Activated CD8-positive, alpha-beta memory T cell treated with anti-CD3 and anti-CD28 coated beads for 1 hour (primary cell): ENCODE measurements at places on chromosomes 11 and 22.

DNA sequence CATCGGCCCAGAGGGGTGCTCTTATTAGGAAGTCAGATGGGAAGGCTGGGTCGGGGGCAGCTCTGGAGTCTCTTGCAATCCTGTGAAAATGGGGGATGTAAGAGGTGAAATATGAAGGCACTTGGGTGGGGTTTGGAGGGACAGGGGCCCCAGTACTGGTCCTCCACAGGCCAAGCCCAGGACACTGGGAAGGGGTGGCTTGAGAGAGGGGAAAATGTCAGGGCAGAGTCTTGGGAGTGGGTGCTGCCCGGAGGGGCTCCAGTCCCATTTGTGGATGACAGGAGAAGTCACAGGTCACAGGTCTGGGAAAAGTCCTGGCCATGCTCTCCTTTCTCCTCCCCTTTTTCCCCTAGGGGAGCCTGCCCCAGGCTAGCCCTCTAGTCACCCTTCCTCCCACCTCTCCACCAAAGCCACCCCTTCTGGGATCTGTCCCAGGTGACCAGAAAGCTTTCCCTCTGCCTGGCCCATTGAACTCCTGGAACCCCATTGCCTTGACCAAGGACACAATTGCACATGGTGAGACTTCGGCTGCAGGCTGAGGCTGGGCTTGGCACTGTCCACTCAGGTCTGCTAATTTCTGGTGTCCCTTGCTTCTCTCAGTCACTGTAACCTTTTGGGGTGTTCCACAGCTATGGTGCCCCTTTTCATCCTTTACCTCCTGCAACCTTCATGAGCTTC, 1465.0 kb downstream of the TBC1D22A start:
- DNase-seq: no peak

DNA sequence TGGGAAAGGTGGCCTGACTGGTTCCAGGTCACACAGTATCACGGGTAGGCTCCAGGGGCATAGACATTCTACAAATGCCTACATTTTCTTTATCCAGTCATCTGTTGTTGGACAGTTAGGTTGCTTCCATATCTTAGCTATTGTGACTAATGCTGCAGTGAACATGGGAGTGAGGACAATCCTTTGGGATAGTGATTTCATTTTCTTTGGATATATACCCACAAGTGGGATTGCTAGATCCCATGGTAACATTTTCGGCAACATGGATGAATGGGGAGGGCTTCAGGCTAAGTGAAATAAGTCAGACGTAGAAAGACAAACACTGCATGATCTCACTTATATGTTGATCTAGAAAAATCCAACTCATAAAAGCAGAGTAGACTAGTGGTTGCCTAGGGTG, 744.3 kb downstream of the NTM start:
- no peak for DNase-seq

GRCh38 chr22:25448435-25449051, 115.9 kb upstream of the GRK3 start:
- DNase-seq: no peak

GRCh38 chr22:22678970-22679369, 34.6 kb downstream of the GGTLC2 start:
- DNase-seq: no peak

DNA sequence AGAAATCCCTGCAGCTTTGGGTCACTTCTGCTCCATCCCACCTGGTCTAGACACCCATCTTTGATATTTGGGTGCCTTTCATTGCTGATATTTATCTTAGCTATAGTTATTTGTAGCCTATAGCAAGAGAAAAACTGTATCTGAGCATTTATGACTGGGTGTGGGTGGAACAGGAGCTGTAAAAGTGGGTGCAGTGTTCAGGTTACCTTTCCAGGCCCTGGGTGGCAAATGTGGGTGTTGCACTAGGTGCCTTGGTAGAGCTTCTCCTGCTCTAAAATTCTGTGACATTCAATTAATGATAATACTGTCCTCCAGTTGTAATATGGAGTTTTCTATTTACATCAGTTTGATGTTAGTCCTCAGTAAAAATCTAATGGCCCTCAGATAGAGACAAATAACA, 78.4 kb upstream of the OR4B1 start:
- no peak for DNase-seq

GRCh38 chr11:126072801-126073594, 10.3 kb upstream of the CDON start:
- no peak for DNase-seq

DNA sequence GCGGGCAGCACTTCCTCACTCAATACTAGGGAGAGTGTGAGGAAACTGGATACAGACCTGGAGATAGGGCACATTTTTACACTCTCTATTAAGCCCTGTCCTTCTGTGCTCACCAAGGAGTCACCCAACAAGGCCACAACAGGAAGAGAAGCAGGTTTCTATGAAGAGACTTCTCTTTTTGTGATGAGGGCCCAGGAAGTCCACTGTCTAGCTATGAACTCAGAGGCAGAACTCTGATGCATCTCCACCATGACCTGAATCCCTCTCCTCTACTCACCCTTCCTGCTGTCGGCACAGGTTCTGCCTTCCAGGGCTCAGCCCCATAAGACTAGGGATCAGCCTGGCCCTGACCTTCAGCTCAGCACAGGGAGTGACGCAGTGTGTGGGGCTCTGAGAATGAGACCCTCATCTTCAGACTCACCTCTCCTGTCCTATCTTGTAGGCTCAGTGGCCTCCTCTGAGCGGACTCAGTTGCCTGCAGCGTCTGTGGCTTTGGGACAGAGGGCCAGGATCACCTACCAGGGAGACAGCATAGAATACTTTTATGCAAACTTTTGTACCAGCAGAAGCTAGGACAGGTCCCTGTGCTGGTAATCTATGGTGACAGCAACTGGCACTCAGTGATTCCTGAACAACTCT, 49.3 kb upstream of the IGLL5 start:
- no peak for DNase-seq

GRCh38 chr22:42357221-42357620, 75.0 kb downstream of the NFAM1 start:
- DNase-seq: no peak

DNA sequence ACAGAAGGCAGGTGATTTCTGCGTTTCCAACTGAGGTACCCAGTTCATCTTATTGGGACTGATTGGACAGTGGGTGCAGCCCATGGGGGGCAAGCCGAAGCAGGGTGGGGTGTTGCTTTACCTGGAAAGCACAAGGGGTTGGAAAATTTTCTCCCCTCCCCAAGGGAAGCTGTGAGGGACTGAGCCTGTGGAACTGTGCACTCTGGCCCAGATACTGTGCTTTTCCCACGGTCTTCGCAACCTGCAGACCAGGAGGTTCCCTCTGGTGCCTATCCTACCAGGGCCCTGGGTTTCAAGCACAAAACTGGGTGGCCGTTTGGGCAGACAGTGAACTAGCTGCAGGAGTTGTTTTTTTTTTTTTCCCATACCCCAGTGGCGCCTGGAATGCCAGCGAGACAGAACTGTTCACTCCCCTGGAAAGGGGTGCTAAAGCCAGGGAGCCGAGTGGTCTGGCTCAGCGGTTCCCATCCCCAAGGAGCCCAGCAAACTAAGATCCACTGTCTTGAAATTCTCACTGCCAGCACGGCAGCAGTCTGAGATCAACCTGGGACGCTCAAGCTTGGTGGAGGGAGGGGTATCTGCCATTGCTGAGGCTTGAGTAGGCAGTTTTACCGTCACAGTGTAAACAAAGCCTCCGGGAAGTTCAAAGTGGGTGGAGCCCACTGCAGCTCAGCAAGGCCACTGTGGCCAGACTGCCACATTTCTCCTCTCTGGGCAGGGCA, 97.2 kb downstream of the JRKL start:
- no peak for DNase-seq

GRCh38 chr22:27377501-27378295, 423.9 kb downstream of the MN1 start:
- no peak for DNase-seq

- no peak for DNase-seq
Observed at GRCh38 chr11:19419808-19420207, 179.1 kb upstream of the E2F8 start.

- DNase-seq: no peak
Observed at GRCh38 chr22:23232094-23232905, 52.0 kb downstream of the BCR start.

DNA sequence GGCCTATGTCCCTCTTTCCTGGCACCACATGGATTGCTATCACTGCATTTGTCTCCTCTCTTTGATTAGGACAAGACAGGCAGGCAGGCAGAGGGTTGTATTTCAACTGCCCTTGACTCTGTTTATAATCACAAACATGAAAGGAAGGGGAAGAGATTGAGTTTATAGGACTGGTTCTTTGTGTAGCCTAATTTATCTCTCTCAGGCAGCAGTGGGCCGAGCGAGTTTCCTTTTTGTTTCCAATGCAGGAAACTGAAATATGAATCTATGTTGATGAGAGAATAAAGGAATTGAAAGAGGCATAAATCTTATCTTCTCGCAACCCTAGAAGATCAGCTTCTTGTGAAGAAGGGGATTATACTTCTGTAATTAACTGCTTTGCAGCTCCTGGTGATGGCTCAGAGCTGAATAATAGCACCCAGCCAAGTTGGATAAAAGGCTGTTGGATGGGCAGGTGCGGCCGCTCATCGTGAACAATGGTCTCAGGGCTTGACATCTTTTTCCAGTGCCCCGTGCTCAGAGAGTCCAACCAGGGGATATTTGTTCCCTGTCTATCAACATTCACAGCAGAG, 80.6 kb upstream of the SYT13 start:
- DNase-seq: no peak

DNA sequence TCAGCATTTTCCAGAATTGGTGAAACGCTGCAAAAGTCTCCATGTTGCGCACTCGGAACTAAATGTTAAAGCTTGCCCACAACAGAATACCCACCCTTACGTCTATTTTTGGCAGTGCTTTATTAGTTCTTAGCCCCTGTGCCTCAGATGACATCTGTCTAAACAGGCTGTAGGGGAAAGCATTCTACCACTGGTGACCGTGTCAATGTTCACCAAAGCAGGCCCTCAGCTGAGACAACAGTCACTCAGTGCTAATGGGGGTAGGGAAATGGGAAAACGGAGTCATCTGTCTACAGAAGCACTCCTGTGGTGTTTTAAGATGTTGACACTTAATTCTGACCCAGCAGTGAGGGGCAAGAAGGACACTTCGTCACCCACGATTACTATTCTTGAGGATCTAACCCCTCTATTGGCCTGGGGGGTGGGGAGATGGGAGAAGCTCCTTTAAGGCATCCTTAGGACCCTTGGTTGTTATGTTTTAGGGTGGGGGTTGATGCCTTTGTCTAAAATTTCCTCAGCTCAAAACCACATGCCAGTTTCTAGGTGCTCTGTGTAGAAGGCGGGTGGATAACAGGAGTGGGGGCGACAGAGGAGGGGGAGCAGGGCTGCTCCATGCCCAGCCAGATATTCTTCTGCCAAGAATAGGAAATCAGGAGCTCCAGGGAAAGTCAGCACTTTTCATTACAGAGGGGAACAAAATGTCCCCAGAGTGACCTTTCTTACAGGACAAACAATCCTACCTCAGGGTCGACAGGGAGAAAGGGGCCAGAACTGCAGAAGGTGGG, 15.6 kb upstream of the MFRP start:
- no peak for DNase-seq

- no peak for DNase-seq
Observed at GRCh38 chr11:57274904-57275498, 38.0 kb upstream of the APLNR start.

- no peak for DNase-seq
Observed at GRCh38 chr11:66970371-66970806, 4.7 kb upstream of the C11orf86 start.

DNA sequence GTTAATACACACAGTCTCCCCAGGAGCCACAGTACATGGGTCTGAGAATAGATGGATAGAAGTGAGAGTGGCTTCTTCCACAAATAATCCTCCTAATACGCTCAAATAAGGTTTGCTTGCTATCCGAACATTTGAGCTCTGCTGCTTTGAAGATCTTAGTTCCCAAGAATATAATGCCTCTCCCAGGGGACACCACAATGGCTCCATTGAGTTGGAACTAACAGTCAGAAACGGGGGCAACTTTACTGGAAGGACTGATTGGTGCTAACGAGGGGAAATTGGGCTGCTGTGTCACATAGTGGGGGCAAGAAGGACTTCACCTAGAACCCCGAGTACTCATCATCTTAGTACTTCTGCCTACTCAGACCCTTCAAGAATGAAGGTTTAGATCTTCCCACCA, 66.2 kb downstream of the IGLL5 start:
- no peak for DNase-seq

GRCh38 chr11:72576243-72576595, 98.0 kb downstream of the PDE2A start:
- no peak for DNase-seq

- no peak for DNase-seq
Observed at GRCh38 chr22:49964136-49965090, 3.8 kb downstream of the PIM3 start.

DNA sequence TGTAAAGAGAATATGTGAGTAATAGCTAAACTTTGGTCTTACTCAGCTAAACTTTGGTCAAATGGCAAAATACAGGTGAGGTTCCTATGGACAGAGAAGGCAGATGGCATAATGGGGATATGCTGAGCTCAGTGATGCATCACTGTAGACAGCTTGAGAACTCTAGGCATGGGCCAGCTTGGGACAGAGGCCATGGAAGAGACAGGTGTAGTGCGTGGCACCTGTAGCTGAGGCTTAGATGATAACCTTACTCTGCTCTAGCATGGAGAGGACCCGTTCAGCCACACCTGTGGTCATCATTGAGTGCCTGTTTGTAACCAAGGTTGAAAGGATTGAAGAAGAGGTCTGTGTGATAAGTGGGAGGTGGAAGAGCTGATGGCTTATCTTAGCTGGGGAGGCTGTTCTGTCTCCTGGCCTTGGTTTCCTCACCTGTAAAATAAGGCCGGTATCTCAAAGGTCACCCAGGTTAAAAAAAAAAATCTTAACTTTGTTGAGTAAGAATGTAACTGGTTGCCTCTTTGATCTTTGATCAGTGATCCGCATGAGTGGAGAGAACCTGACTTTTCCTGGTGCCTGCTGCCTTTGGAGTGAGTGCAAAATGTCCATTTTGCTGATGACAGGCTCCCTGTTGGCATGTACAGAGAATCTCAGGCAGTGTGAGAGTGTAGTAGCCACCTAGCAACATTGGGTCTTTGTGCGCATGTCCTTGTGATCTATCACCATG, 48.6 kb downstream of the ZNRF3 start:
- DNase-seq: no peak
